Stimulated activated CD4-positive, alpha-beta T cell treated with anti-CD3 and anti-CD28 coated beads, Interleukin-1b, Interleukin-23, amount 100 ng/mL, for 24 hours (primary cell): ENCODE measurements at places on chromosomes 6 and 20.

DNA sequence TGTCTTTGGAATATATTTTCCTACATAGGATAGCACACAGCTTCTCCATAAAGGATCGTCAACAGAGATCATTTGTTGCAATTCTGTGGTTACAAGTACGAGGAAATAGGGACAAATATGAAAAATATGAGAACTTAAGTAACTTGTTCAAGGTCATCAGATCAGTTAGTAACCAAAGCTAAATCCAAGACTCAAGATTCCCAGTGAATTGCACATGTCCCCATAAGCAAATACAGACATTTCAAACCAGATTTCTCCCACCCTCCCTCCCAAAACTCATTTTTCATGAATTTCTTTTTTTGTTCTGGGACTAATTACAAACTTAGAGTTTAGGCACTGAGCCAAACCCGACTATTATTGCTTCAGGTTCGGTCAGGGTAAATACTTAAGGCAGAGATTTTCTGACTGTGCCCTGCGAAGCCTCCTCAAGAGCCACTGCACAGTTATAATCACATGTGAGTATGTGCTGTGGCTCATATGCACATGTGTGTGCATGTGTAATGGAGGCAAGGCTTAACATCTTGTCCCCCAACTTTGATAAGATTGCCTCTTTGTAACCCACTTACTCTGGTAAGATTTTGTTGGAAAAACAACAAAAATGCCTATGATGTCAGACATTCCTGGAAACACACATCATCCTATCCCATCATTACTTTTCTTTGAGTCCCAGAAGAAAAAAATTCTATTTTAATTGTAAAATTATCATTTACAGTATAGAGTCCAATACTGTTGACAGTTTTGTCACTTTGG, 216.2 kb downstream of the CD83 start:
- DNase-seq, result no peak

DNA sequence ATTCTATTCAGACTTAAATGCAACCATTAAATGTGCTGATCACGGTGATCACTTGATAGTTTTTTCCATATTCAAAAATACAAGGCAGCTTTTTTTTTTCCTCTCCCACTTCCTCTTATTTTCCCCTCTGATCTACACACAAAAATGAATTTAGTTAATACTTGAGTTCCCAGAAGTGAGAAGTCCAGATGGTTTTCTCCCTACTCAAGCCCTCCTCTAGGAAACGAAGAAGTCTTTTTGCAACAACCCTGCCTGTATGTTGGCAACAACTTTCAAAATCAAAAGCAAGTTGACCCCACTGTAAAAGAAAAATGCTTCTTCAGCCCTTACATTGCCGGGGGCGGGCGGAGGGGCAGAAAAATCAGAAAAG, 24.3 kb downstream of the ARHGAP18 start:
- no peak for DNase-seq

DNA sequence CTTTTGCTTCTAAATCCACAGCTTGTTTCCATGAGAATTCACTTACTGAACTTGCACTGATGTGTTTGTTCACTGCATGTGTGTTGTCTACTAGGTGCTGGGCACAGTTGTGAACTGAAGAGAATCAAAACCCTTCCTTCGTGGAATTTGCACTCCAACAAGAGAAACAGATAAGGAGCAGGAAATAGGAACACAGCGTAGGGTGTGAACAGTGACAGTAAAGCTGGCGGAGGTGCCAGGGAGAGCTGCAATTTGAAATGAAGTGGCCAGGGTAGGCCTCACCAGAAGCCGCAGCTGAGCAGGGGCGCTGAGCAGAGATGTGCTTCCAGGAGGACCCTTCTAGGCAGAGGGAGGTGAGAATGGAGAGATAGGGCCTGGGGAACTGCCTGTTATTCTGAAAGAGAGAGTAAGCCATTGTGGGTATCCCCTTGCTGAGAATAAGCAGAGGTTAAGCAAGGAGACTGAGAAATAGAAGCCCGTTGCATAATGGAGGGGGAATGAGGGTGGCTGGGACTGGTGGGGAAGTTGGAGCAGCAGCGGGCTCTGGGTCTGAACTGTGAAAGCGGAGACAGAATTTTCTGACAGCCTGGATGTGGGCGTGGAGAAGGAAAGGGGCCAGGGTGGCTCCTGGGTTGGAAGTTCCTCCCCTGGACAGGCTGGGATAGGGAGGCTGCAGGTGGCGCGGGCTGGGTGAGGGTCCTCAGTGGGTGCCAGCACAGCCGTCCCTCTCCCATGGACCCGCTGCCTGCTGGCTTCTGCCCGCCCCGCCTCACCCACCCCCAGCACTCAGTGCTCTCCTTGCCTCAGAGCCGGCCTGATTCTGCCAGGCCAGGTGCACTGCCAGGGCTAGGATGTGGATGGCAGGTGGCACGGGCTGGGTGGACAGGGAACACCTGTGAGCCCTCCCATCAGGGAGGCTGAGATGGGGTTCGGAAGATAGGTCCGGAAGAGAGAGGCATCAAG, 114.7 kb upstream of the AFDN start:
- no peak for DNase-seq

GRCh38 chr20:59299945-59300332, 472 bp upstream of the EDN3 start:
- no peak for DNase-seq

GRCh38 chr6:1296542-1296941, 15.4 kb upstream of the FOXQ1 start:
- DNase-seq, result no peak

- no peak for DNase-seq
These were observed 10.8 kb downstream of the KLHL31 start for GRCh38 chr6:53654745-53655240.

DNA sequence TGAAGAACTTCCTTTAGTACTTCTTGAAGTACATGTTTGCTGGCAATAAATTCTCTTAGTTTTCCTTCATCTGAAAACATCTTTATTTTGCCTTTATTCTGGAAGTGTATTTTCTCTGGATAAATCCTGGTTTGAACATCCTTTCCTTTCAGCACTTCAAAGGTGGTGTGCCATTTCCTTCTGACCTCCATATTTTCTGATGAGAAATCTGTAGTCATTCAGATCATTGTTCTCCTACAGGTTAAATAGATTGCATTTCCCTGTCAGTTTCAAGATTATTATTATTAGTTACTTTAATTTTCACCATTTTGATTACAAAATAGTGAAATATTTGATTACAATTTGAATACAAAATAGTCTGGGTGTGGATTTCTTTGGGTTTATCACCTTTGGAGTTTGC, 134.5 kb downstream of the CDH26 start:
- no peak for DNase-seq

DNA sequence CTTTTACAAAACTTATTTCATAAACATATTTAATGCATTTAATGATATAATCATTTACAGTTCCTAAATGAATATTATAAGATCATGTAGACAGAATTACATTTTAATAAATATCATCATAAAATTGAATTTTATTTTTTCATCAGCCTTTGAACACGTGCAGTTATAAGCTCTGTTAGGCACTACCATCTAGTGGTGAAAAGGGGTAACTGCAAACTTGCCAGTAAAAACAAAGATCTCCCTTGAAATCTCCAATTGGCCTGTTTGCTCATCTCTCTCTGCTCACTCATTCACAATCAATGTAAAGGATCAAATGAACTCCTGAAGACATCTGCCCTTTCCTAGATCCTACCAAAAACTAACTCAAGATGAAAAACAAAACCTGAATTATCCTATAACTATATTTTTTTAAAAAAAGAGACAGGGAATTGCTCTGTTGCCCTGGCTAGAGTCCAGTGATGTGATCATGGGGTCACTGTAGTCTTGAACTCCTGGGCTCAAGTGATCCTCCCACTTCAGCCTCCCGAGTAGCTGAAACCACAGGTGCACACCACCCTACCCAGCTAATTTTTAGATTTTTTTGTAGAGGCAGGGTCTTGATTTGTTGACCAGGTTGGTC, 31.7 kb downstream of the SAMHD1 start:
- no peak for DNase-seq

DNA sequence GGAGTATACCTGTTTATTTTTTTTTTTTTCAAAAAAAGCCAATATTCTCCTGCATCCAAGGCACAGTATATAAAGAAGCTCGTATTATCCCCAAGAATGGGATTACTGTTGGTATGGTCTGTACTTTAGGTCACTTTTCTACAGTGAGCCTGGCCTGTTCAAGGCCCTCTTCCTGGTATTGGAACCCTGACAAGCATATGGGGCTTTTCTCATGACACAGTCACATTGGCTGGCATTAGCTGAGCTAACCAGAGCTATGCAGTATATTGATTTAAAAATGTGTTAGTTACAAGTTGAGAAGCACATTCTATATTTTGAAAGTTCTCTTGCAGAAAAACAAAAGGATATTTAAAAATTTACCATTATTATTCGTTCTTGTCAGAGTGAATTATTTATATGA, 48.0 kb downstream of the MCHR2 start:
- DNase-seq, result no peak

- no peak for DNase-seq
These were observed 63.1 kb downstream of the ATXN1 start for GRCh38 chr6:16698162-16698533.

DNA sequence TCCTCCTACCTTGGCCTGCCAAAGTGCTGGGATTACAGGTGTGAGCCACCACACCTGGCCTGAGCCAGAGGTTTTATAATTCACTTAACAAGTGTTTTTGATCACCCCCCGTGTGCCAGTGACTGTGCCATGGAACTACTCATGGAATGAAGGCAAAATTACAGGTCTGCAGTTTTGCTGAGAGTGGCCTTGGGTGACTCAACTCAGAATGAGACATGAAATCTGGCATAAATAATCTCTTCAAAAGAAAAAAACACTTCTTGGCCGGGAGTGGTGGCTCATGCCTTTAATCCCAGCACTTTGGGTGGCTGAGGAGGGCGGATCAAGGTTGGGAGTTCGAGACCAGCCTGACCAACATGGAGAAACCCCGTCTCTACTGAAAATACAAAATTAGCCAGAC, 166.9 kb upstream of the SALL4 start:
- no peak for DNase-seq

- no peak for DNase-seq
These were observed 1.0 kb upstream of the MTG2 start for GRCh38 chr20:62181808-62182207.

DNA sequence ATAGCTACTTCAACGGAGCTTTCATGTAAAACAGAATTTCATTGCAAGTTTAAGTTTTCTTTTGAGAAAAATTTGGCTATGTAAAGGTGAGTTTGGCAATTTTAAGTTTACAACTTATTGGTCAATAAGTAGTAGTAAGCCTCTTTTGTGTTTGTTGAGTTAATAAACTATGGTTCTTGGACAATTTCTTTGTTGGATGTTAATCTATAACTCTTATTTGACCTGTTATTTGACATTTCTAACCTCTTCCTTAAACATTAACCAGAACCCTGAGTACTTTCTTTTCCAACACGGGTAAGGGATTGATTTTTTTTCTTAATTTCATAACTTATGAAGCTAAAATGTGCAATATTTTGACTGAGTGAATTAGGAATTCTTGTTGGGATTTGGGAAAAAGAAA, 354.4 kb downstream of the PRKN start:
- no peak for DNase-seq

DNA sequence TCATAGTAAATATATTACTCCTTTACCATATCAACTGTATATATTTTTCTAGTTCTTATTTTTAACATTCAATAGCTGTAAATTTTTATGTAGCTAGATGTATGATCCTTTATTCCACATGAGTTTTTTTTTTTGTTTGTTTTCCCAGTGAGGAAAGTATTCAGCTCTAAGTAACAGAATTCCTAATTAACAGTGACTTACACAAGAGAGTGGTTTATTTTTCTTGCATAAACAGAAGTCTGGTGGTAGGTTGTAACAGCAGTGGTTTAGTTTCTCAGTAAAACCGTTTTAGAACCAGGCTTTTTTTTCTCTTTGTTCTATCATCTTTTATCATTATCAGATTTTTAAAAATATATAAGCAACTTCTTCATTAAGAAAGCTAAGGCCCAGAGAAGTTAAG, 116.9 kb upstream of the FLRT3 start:
- no peak for DNase-seq

GRCh38 chr20:2398449-2398848, 17.7 kb downstream of the TGM6 start:
- DNase-seq, result no peak

GRCh38 chr6:122647765-122648164, 37.6 kb downstream of the PKIB start:
- DNase-seq, result no peak

DNA sequence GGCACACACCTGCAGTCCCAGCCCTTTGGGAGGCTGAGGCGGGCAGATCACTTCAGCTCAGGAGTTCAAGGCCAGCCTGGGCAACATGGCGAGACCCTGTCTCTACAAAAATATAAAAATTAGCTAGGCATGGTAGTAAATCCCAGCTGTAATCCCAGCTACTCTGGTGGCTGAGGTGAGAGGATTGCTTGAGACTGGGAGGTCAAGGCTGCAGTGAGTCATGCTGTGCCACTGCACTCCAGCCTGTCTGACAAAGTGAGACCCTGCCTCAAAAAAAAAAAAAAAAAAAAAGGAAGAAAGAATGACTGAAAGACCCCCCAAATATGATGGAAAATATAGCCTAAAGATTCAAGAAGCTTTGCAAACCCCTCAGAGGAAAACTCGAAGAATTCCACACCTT, 26.8 kb downstream of the METTL24 start:
- no peak for DNase-seq

- DNase-seq, result no peak
These were observed 433.8 kb upstream of the NOX3 start for GRCh38 chr6:155889410-155889809.

- no peak for DNase-seq
These were observed 12.9 kb upstream of the MCM3 start for GRCh38 chr6:52297433-52297832.

- no peak for DNase-seq
These were observed 60.9 kb downstream of the IRF4 start for GRCh38 chr6:452301-453067.

- DNase-seq, result no peak
These were observed 14.0 kb upstream of the LOC128125822 start for GRCh38 chr6:63558278-63558677.

DNA sequence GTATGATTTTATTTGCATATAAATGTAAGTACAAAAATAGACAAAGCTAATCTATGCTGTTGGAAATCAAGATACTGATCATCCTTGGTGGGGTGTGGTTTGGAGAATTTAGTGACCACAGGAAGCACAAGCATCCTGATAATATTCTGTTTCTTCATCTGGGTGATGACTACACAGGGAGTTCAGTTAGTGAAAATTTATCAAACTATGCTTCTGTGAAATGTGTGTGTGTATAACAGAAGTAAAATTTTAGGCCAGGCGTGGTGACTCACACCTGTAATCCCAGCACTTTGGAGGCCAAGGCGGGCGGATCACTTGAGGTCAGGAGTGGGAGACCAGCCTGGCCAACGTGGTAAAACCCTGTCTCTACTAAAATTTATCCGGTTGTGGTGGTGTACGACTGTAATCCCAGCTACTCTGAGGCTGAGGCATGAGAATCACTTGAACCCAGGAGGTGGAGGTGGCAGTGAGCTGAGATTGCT, 20.6 kb downstream of the ENPP3 start:
- no peak for DNase-seq
